ENCODE measurements at places on chromosomes 3 and 15. TPM values are rescaled to one million over a fixed set of nuclear protein-coding genes. Genes with fewer than 3 reads are reported as not detected.
A peak's percentile ranks its signal among the peaks of the same experiment; 100 is the strongest.

Gene XXYLT1
- 42.6 TPM for total RNA-seq

Gene CPN2
- total RNA-seq, result 0.21 TPM

Gene CCDC12
- total RNA-seq, result 40.0 TPM

Gene PLSCR4
- 4.8 TPM for total RNA-seq

Gene TEX55
- total RNA-seq, result not detected

Gene SUSD5
- total RNA-seq, result 0.59 TPM

Gene WDR53
- 10.8 TPM for total RNA-seq

- DNase-seq, result no peak
Observed at GRCh38 chr3:104909721-104910120, 457.0 kb upstream of the ALCAM start.

DNA sequence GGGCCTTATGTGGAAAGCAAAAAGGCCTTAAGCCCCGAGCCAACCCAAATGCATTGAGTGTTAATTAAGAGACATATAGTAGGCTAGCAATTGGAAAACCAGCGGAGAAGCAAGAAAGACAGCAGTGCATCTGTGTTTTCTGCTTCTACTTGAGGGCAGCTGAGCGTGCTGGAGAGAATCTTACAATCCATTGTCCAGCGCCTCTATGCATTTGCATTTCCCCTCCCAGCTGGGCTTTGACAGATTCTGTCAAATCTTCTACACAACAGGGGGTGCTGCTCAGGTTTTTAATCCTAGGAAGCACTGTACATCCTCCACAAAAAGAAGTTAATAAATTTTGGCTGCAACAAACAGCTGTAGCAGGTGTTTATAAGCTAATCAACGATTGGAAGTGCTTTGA, 23.9 kb downstream of the SSR3 start:
- DNase-seq, result no peak

DNA sequence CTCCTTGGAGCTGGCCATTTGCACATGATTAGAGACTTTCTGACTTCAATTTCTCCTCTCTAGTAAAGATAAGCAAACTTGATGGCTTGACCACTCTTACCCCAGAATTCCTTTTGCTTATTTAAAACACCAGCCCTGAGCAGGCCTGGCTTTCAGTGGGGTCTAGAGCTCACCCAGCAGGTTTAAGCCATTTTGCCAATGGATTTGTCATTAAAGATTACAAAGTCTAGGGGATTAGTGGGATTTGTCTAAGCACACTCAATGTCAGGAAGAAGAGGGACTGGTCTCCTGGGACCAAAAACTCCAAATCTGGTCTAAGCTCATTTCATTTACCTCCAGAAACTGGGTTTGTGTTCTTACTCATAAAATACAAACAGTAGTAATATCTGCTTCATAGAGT, 57.3 kb upstream of the SNTN start:
- no peak for DNase-seq

DNA sequence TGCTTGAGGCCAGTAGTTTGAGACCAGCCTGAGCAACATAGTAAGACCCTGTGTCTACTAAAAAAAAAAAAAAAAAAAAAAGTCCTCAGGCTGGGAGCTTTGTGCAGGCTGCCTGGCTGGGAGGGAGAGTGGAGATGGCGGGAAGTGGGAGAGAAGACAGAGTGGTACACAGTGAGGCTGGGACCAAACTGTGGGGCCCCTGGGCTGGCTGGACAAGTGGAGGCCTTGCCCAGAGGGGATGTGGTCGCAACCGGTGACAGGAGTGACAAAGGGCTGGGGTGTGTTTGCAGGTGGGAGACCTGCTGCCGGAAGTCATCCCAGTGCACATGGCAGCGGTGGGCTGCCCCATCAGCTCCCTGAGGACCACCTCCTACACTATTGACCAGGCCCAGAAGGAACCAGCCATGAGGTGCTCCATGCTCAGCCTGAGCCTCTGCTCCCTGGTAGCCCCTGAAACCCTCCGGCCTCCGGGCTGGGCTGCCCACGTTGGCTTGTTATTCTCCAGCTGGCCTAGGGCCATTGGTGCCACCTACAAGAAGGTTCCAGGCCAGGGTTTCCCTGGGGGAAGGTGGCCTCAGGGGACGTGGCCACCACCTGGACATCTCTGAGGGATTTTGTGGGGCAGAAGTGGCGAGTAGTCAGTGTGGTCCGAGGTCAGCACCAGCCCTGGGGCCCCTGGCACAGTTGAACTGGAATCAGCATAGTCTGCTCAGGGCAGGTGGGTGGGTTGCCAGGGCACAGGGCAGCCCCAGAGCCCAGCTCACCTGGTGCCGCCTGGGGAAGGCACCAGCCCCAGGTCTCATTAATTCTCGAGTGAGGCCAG, 22.7 kb downstream of the ACAA1 start:
- peak; percentile 32 for DNase-seq

- no peak for DNase-seq
Observed at GRCh38 chr15:68373028-68373427, 58.9 kb downstream of the ITGA11 start.

DNA sequence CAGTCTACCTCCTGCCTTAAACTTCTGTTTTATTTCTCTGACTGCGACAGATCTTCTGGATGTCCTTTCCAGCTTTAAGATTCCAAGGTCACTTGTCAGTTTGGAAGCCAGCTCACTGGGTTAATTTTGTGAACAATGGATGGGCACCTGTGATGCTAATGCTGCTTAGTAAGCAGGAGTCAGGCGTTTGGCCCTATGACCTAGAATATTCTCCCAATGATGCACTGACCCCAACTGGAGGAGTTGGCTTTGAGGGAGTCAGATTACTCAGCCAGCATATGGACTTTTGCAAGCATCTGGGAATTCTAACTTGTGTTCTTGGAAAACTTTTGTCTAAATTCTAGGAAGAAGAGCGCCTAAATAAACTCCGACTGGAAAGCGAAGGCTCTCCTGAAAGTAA, 28.1 kb downstream of the HACD3 start:
- DNase-seq, result no peak

DNA sequence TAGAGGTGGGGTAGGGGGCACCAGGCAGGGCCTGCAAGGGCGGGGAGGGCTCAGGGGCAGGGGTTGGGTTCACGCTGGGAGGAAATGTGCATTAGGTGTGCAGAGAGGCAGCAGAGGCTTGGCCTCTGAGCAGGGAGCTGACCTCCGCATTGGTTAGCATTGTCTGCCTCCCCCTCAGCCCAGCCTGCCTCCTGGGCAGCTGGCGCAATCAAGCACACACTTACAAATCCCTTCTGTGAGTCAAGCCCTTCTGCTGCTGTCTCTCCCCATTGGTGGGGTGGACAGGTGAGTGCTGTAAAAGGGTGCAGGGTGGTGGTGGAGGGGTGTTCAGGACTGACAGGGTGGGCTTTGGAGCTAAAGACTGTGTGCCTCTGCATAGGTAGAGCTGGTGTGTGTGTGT, 9.3 kb downstream of the LOXL1 start:
- DNase-seq, result peak; percentile 79

DNA sequence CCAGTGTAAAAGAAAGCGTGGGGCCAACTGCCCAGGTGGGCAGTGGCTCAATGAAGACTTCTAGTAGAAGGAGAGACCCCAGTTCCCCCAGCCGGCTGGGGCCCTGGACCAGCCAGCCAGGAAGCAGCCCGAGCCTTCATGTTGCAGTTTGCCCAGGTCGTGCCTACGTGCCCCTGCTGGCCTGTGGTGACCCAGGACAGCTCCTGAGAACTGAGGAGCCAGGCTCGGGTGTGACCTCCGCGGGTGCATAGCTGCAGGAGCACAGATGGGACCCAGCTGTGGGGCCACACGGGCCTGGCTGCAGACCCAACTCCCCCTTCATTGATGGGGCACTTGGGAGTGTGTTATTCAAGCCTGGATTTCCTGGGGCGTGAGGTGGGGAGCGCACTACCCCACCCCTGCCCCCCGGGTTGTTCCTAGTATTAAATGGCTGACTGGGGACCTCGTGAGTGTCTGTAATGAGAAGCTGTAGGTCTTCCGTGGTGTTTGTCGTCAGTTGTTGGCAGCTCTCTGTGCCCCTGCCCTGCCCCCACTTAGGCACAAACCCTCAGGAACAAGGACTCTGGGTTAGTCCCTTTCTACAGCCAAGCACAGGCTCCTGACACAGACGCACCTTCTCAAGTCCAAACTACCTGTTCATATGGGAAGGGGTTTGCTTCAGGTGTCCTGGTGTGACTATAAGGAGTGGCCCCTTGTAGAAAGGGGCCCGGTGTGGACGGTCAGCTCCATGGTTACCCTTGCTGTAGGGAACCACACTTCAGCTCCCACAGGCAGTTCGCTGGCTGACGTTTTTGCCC, 39.1 kb downstream of the IDH2 start:
- DNase-seq, result no peak

GRCh38 chr3:67781218-67781617, 126.8 kb upstream of the SUCLG2 start:
- DNase-seq, result no peak

DNA sequence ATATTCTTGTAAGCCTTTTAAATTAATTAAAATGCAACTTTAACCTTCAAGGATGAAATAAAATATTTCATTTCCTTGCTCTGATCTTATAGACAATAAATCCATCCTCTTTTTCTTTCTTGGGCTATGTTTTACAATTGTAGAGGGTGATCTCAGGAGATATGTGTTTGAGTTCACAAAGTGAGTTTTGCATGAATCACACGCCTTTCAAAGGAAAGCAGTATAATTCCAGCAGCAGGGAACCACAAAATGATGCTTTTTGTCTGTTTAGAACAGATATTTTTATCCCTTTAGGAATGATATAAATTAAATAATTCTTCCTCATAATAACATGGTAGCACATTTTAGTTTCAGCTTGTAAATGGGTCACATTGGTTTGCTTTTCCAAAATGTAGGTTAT, 191.2 kb downstream of the SEMA6D start:
- no peak for DNase-seq

- no peak for DNase-seq
Observed at GRCh38 chr3:23663661-23664186, 142.0 kb upstream of the UBE2E1 start.

- DNase-seq, result no peak
Observed at GRCh38 chr15:28981351-28981720, 95.6 kb downstream of the APBA2 start.

DNA sequence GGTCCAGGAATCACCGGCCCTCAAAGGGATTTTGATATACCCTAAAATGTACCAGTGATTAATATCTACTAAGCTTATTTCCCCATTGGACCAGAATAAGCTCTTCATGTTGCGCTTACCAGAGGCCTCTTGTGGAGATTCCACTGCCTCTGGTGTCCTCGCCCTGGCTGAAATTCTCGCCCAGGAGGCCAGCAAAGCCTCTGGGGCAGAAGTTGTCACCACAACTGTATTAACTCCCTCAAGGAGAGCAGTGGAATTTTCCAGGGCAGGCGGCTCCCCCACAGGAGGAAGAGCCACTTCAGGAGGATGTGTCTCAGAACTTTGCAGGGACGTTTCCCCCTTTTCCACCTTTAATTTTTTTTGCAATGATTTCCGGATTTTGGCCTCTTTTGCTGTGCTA, 6.9 kb downstream of the DPPA4 start:
- no peak for DNase-seq

DNA sequence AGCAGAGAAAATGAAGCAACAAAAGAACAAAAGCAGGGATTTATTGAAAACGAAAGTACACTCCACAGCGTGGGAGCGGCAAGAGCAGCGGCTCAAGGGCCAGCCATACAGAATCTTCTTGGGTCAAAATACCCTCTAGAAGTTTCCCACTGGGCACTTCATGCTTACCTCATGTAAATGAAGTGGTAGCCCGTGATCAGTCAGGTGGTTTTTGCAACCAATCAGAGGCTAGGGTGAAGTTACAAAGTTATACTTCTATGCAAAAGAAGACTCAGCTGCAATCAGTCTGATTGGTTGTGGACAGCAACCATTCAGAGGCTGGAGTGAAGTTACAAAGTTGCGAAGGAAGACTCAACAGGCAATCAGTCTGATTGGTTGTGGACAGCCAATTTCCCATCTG, 37.8 kb upstream of the TRH start:
- DNase-seq, result no peak

GRCh38 chr3:37963016-37963415, 27.6 kb upstream of the VILL start:
- DNase-seq, result no peak

DNA sequence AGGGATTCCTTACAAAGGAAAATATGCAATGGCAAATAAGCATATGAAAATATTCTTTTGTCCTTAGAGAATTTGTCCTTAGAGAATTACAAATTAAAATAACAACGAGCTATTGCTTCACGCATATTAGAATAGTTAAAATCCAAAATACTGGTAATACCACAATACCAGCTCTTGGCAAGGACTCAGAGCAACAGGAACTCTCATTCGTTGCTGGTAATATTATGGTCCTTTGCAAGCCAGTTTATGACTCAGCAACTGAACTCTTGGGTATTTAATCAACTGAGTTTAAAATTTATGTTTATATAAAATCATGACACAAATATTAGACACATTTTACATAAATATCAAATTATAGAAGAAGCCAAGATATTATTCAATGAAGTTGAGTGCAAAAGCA, 1730.4 kb downstream of the SI start:
- no peak for DNase-seq

- DNase-seq, result no peak
Observed at GRCh38 chr15:76064375-76064774, 4.6 kb downstream of the TMEM266 start.

DNA sequence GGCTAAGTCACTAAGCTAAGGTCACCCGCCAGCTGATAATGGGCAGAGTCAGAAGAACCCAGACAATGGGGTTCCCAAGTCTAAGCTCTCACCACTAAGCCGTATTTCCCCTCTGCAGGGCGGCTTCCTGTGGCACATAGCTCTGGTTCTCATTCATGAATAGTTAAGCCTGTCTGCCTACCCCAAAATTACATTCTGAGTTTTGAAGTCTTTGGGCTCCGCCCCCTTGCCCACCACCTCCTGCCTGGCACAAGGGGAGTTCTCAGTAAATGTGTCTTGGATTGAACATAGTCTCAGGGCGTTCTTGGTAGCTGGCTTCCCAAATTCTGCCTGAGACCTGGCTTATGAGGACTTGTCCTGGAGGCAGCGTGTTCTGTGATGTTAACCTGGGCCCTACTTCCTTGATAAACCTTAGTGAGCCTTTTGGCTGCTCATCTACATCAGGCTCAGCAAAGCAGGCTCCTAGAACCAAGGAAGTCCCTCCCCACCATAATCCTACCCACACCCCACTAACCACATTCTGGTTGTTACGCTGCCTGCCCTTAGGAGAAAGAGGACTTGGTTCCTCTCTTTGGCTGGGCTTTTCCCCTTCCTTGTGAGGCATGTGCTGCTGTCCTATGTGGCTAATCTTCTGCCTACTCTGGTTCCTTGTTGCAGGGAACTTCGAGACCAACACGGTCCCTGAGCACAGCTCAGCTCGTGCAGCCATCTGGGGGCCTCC, 54.9 kb downstream of the STARD5 start:
- DNase-seq, result no peak

DNA sequence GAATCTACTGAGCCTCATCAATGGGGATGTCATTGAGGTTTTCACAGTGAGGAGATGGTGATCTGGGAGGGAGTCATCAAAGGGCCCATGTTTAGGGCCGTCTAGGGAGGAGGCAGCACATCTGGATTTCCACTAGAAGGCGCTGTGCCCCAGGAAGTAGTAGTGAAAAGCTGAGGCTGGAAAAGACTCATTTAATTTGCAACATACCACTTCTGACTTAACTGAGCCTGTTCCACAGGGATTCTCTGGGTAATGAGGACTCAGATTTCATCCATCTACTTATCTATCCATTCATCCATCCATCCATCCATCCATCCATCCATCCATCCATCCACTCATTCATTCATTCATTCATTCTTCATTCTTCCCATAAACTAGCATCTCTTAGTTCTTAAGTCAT, 17.4 kb upstream of the SHF start:
- peak; percentile 77 for DNase-seq
